ENCODE measurements at places on chromosomes 12 and 14. TPM values are rescaled to one million over a fixed set of nuclear protein-coding genes. Genes with fewer than 3 reads are reported as not detected.

The ENDOU gene
- total RNA-seq: 42.4 TPM

The FBLN5 gene
- total RNA-seq: 83.5 TPM

The CCDC177 gene
- total RNA-seq: not detected

The ZC2HC1C gene
- 3.4 TPM for total RNA-seq

The SMCO2 gene
- 3.8 TPM for total RNA-seq

The KRT83 gene
- total RNA-seq: not detected

The FOXA1 gene
- 29.0 TPM for total RNA-seq

The CDCA3 gene
- total RNA-seq: 20.0 TPM

The B3GNT4 gene
- total RNA-seq: 0.35 TPM

The NCKAP5L gene
- 6.8 TPM for total RNA-seq

The GALNT16 gene
- total RNA-seq: 0.53 TPM

The MYF5 gene
- not detected for total RNA-seq

The CCDC198 gene
- total RNA-seq: not detected

The MDM2 gene
- total RNA-seq: 68.3 TPM

The ACOT6 gene
- total RNA-seq: not detected

The MUCL1 gene
- not detected for total RNA-seq

The MMAB gene
- total RNA-seq: 47.7 TPM

The HAL gene
- 0.38 TPM for total RNA-seq

The TEX22 gene
- not detected for total RNA-seq

The EDDM3A gene
- total RNA-seq: not detected

The NEUROD4 gene
- not detected for total RNA-seq
